ENCODE measurements at places on chromosomes 11 and 22. TPM values are rescaled to one million over a fixed set of nuclear protein-coding genes. Genes with fewer than 3 reads are reported as not detected.

The PHF21B gene
- under 0.01 TPM for total RNA-seq

The CEP164 gene
- total RNA-seq: 22.2 TPM

The TRIM22 gene
- total RNA-seq: 151 TPM

The ELFN2 gene
- 0.32 TPM for total RNA-seq

The VSIG10L2 gene
- 0.09 TPM for total RNA-seq

The PARVB gene
- total RNA-seq: 26.7 TPM

The USH1C gene
- not detected for total RNA-seq

The RIMBP3B gene
- under 0.01 TPM for total RNA-seq

The SLC17A6 gene
- total RNA-seq: not detected

The HBG2 gene
- 0.32 TPM for total RNA-seq

The C1QTNF4 gene
- 0.16 TPM for total RNA-seq

The TMPRSS13 gene
- total RNA-seq: not detected

The ALDH3B2 gene
- not detected for total RNA-seq

The C1QTNF6 gene
- total RNA-seq: 4.3 TPM

The NAALAD2 gene
- 0.47 TPM for total RNA-seq

The EFCAB6 gene
- 2.7 TPM for total RNA-seq

The OR8D2 gene
- total RNA-seq: not detected
